Activated CD4-positive, alpha-beta T cell treated with anti-CD3 and anti-CD28 coated beads, Interleukin-2, Interleukin-6, amounts not matched to agents 100 ng/mL and 50 ng/mL, durations not matched to agents 16 hours and 8 hours (primary cell): ENCODE measurements at places on chromosomes 11 and 22.
A peak's percentile ranks its signal among the peaks of the same experiment; 100 is the strongest.

DNA sequence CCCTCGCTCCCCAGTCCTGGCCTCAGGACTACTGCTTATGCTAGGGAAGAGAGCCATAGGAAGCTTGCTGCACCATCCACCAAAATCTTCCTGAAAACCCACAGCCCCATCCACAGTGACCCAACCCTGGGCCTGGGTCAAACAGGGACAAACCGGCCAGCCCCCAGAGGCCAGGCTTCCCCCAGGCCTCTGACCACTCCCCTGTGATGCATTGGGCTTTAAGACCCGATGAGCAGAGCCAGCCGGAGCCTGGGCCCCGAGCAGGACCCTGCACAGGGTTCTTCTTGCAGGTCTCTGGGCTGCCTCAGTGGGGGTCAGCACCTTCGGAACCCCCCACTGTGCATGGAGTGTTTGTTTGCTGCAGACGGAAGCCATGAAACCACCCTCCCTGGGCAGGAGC is 583.7 kb downstream of the BRD1 start:
- no peak for DNase-seq

- DNase-seq: peak; percentile 92
These were observed 60.4 kb upstream of the CD5 start for GRCh38 chr11:61041755-61042518.

GRCh38 chr11:124890683-124891372 is 6.8 kb downstream of the ROBO4 start:
- no peak for DNase-seq

GRCh38 chr11:11565636-11566035 is 56.2 kb downstream of the GALNT18 start:
- no peak for DNase-seq

GRCh38 chr11:59415111-59415510 is 11.1 kb downstream of the OR5A2 start:
- no peak for DNase-seq

DNA sequence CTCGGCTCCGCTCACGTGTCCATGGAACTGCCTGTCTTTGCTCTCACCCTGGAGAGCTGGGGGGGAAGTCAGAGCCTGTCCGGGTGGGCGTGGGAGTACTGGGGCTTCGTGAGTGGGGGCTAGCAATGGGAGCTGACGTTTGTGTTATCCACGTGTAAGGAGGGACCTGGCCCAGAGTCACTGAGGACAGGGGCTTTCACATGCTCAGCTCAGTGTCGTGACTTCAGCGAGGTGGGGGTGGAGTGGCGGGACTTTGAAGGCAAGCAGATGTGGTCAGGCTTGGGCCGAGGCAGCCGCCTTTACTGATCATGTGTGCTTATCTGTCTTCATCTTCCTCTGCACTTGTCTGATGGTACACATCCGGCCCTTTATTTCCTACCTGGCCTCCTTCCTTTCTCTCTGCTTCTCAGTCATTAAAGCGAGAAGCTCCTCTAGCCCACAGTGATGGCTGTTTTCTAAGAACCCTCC is 113.1 kb upstream of the NNMT start:
- peak; percentile 67 for DNase-seq

GRCh38 chr22:43060183-43060582 is 29.0 kb downstream of the TTLL1 start:
- DNase-seq: peak; percentile 66

DNA sequence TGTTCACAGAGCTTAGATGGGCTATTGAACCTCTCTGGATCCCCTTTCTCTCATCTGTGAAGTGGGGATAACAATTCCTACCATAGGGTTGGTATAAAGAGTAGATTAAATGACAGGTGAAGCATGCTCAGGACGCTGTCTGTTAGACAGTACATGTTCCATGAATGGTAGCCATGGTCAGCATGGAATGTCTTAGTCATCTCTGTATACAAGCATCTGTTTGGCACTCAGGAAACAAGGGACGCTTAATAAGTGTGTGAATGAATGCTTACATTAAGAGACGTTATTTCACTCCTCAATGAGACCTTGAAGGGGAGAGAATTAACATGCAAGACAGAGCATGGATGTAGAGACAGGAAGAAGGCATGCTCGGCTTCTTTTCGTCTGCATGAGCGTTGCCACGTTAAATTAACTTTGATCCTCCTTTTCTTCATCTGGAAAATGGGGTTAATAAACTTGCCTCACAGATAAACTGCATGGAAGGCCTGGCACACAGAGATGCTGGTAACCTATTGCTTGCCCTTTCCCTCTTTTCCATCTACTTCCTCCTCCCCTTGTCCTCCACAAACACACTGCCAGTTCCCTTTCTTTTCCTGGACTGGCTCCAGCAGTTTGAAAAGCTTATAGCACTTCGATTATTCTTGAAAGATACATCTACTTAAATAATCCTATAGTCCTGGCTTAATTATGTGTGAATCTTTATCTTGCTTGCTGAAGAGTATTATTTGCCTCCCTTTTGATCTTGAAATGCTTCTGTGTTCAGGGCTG is 267.2 kb upstream of the MTNR1B start:
- DNase-seq: no peak

DNA sequence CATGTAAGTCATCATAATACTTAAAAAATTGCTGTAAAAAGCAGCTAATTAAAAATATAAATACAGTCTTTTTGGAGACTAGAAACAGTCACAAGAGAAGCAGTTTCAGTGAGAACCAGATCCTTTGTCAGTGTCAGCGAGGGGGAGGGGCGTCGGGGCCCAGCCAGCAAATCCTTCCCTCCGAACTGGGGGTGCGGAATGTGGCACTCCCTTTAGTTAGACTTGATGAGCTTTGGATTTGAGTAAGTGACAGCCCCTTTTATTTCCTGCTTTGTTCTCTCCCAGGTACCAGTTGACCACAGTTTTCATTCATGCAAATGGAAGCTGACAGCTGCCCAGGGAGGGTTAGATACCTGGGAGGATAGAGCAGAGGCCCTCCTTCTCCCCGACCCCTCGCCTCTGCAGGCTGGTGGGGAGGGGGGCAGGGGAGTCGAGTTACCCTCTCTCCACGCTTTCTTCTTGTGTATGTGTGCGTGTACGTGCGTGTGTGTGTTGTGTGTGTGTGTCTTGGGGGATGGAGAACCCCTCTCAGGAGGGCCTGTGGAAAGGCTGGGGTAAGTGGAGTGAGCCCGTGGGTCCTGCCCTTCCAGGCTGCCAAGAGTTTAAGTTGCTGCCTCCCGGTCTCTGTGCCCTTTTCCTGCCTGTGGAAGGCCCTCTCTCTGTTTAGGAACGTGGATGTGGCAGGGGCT is 38.3 kb downstream of the PTPRJ start:
- DNase-seq: peak; percentile 64

- DNase-seq: no peak
These were observed 14.2 kb upstream of the RFPL2 start for GRCh38 chr22:32219026-32219425.

GRCh38 chr11:116853461-116854073 is 16.1 kb upstream of the APOA1 start:
- DNase-seq: peak; percentile 94

- peak; percentile 3 for DNase-seq
These were observed 85.8 kb downstream of the FANCF start for GRCh38 chr11:22539821-22540256.

DNA sequence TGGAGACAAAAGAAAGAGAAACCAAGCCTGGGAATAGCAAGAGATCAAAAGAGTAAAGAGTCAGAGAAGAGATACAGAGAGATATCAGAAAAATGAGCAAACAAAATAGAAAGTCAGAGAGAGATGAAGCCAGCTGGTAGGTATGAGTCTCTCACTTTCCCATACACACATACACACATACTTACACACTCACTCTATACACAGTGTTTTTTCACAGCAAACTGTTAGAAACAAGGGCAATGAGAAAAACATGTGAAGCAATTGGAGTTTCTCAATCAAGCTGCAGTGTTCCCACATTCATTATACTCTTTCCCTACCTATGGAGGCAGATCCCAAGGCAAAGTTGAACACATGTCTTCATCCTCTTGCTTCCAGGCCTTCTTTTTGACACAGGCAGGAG is 2.6 kb upstream of the NLRP10 start:
- no peak for DNase-seq

DNA sequence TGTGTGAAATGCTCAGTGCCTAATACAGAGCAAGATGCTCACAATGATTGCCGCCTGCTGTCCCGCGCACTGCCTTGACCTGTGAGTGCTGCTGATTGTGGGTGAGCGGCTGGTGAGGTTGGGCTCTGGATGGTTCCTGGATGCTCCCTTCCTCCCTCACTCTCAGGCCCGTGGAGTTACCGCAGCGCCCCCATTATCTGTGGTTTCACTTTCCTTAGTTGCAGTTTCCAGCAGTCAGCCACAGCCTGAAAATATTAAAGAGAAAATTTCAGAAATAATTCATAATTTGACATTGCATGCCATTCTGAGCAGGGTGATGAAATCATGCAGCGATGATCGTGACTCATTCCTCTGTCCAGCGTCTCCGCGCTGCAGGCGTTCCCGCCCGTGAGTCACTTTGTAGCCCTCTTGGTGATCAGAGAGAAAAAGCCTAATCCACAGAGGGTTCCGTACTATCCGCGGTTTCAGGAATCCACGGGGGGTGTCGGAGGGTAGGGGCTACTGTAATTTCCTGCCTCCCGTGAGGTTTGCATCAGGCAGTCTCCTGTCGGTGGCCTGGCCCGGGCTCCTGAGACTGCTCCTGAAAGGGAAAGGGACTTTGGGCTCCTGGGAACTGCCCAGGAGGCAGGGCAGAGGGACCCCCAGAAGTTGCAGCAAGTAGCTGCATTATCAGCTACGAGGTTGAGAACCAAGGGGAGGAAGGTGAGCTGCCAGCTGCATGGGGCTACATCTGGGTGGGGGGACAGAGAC is 10.6 kb downstream of the RPL3 start:
- DNase-seq: no peak

DNA sequence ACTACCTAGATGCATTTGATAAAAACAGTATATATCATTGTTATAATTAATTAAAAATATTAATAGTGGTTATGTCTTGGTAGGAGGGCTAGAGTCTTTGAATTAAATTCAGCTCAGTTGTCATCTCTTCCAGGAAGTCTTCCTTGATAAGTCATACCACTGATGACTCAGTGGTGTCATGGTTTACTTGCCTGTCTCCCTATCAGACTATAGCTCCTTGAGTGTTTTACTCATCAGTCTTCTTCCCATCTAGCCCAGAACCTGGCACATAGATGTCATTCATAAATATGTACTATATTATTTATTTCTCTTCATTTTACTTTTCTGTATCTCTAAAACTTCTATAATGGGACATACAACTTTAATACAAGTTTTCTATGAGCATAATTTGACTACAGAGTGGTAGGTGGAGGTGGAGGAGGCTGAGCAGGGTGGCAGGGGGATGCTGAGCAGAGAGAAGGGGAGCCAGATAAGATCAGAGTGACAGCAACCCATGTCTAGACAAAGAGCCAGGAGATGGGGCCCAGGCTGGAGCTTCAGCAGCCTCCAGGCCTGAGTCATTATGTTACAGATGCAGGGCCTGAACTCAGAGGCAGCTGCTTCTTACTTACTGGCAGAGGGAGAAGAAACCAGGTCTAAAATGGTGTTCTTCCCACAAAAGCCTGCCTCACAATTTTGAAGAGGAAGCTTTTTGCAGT is 82.3 kb upstream of the PHOX2A start:
- peak; percentile 57 for DNase-seq

GRCh38 chr22:45976254-45977002 is 534 bp downstream of the WNT7B start:
- DNase-seq: no peak

DNA sequence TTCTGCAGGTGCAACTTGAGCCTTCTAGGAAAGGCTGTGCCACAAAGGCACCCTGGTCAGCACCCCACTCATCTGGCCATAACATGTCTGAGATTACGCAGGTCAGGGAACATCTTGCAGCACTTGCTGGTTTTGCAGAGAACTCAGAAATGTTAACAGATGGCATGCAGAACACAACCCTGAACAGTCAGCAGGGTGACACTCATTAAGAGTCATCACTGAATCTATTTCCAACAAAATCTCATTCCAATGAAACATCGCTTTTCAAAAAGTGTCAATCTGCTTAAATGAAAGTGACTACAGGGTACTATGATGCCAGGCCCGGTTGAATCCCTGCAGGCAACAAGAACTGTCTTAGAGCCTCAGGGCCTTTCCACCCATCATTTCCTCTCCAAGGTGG is 369.8 kb upstream of the CCDC90B start:
- DNase-seq: no peak

GRCh38 chr11:70305501-70305900 is 35.0 kb downstream of the PPFIA1 start:
- DNase-seq: no peak

- peak; percentile 70 for DNase-seq
These were observed 11.0 kb downstream of the DDB2 start for GRCh38 chr11:47225552-47226400.

GRCh38 chr22:40679964-40680818 is 907 bp downstream of the MCHR1 start:
- no peak for DNase-seq

GRCh38 chr22:28231441-28231840 is 312.4 kb upstream of the PITPNB start:
- no peak for DNase-seq
